ENCODE measurements at places on chromosomes 6 and 20.

DNA sequence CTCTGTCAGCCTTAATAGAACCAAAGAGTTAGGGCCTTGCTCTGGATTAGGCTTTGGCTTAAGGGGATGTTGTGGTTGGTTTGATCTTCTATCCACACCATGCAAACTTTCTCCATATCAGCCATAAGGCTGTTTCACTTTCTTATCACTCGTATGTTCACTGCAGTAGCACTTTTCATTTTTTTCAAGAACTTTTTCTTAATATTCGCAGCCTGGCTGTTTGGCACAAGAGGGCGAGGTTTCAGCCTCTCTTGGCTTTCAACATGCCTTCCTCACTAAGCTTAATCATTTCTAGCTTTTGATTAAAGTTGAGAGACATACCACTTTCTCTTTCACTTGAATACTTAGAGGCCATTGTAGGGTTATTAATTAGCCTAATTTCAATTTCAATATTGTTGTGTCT is 193.1 kb downstream of the NRN1 start:
- DNase-seq = no peak

DNA sequence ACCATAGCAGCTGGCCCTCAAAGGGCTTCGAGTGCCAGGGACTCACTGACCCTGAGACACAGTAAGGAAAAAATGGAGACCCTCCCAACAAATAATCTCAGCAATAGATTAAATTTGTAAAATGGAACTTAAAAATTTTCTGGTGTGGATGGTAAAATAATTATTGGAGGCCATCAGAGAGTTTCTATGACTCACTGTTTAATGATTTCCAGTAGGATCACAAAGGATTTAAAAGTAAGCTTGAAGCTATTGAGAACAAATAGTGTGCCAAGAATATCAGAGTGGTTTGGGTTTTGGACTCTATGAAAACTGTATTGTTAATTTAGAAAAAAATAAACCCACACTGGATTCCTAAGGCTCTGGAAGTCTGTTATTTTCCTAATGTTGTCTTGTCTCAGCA is 115.2 kb upstream of the AKIRIN2 start:
- DNase-seq = no peak

DNA sequence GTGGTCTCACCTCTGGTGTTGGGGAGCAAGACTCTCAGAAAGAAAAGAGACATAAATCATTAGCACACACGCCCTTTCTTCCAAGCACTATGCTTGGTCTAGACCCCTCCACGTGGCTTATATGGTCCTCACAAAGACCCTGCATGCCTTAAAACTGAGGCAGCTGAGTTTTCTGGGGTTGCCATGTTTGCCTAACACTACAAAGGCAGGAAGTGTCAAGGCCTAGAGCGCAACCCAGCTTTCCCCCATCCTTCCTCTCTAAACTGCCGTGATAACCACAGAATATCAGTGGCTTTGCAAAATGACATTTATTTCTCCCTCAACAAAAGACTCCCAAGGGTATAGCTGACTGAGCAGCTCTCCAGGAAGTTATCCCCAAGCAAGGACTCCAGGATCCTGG is 146.5 kb upstream of the TOP1 start:
- no peak for DNase-seq

DNA sequence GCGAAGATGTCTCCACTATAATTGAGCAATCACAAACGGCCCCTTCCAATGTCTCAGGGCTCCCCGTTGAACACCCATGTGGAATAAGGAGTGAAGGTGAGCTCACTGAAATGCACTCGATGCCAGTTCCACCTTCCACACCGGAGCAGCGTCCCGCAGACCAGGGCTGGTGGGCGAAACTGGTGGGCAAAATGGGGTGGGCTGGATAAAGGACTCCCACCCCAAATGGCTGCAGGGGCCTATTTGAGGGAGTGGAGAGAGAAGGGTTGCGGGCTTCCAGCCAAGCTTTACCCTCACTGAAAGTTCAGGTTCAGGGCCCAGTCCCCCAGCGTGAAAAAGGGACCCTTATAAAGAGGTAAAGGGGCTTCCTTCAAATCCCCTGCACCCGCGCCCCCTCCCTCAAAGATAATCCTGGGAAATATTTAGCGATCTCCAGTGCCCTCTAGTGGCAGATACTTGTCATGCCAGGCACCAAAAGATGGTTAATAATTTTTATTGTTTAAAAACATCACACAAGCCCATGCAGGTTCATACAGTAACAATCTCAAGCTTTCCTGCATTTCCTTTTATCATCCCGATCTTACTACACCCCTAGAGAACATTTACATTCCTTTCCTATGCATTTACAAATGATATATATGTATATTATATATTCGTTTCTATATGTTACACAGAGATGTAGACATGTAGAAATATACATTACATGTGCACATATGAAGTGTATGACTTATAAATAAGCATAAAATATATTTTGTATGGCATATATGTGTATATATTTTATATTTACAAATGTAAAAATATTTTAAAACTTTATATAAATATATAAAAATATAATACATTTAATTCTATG is 58.2 kb upstream of the NKX2-2 start:
- peak; percentile 49 for DNase-seq

GRCh38 chr6:149642829-149643580 is 5.5 kb downstream of the KATNA1 start:
- no peak for DNase-seq

DNA sequence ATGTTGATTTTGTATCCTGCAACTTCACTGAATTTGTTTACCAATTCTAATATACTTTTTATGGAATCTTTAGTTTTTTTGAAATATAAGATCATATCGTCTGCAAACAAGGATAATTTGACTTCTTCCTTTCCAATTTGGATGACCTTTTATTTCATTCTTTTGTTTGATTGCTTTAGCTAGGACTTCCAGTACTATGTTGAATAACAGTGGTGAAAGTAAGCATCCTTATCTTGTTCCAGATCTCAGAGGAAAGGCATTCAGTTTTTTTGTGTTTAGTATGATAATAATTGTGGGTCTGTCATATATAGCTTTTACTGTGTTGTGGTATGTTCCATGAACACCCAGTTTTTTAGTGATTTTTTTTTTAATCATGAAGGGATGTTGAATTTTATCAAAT is 75.7 kb downstream of the GCLC start:
- DNase-seq = no peak

GRCh38 chr6:162863821-162864220 is 136.0 kb downstream of the PACRG start:
- no peak for DNase-seq

- no peak for DNase-seq
These were observed 35.9 kb downstream of the EPM2A start for GRCh38 chr6:145699462-145699861.

DNA sequence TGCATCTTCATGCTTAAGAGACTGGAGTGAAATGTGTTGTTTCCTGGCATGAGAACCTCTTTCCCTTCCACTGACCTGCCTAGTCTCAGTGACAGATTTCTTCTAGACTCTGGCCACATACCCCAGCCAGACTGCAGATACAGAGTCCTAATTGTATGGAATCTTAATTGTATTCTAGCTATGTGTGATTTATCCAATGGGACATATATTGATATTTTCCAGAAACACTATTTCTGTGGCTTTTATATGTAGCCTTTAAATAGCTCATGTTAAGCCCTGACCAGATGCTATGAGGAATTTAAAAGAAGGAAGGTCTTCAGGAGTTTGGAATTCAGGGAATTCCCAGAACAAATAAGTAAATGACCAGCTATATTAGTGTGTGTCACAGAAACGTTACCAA is 99.0 kb downstream of the FIG4 start:
- no peak for DNase-seq

DNA sequence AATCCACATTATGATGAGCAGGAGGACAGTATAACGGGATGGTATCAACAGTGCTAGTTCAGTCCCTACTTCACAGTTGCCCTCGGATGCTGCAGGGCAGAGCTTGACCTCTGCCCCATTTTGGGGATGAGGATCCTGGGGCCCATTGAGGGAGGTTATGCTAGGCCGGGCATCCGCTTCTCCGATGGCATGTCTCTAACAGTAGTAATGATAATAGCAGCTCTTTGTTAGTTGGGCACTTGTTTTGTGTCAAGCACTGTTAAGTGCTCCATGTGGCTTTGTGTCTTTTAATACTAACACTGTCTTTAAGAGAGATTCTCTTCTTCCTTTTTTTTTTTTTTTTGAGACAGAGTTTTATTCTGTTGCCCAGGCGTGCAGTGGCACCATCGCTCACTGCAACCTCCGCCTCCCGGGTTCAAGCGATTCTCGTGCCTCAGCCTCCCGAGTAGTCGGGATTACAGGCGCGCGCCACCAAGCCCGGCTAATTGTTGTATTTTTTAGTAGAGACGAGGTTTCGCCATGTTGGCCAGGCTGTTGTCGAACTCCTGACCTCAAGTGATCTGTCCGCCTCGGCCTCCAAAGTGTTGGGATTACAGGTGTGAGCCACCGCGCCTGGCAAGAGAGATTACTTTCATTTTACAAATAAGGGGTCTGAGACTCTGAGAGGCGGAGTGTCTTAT is 1.1 kb downstream of the MAPRE1 start:
- no peak for DNase-seq

DNA sequence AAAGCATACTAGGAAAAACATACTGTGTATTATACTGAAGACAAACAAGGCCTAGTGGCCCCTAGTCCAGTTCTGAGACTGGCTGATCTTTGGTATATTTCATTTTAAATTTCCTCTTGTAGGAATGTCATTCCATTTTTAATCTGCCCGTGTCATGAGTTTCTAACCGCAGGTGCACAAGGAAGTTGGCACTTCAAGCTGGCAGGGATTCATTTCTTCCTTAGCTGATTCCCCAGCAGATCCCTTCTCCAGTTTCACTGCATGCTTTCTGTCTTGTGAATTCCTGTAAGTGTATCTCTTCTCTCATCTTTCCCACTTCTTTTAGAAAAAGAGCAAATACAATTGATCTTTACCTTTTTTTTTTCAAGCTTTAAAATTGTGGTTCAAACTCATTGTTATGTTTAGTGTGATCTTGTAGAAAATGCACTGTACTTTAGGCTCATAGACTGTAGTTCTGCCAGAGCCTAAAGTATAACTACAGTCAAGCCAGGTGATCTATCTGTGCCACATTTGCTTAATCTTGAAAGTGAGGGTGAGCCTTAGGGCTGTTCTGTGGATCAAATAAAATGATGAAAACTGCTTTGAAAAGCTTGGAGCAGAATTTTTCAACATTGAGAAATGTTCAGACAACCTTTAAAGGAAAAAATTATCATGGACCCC is 37.0 kb downstream of the RNF217 start:
- DNase-seq = no peak

- no peak for DNase-seq
These were observed 49.6 kb upstream of the RIPOR2 start for GRCh38 chr6:24985323-24985722.

DNA sequence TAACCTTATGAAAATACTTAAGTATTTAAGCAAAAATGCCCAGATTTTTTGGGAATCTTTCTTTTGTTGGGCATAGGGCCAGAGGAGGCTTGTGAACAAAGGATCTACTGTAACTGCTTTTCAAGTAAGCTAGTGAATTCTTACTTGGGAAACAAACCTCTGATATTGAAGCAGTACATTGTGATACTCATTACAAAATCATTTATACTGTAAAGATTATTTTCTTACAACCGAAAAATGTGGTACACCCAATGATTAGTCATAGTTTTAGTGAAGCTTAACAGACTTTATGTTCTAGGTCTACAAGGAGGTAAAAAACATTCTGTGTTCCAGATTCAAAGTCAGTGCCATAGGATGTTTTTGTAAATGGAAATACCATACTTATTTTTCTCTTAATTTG is 272.9 kb upstream of the KCNQ5 start:
- DNase-seq = no peak

- no peak for DNase-seq
These were observed 88.1 kb downstream of the SYNJ2 start for GRCh38 chr6:158069800-158070195.

DNA sequence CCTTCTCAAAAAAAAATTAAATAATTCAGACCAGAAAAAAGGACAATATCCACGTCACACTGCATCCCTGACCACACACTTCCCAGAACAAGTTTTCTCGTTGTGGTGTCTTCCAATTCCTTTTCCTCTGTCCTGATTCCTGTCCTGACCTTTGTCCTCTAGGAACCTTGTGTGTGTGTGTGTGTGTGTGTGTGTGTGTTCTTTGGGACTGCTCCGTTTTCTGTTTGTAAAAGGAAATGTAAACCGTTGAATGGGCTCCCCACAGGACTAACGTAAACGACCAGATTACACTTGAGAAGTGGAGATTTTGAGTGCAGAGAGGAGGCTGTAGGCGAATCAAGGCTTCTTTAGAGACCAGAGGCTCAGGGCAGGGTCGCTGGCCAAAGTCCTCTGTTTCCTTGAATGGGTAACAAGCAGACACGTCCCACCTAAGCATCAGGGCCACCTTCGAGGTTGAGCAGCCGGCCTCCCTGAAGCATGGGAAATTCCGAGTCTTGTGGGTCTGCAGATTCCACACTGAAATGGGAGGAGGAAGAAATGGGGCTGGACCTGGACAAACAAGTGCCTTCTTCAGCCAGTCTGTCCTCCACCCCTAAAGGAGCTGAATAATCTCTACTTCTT is 7.3 kb downstream of the ZBTB46 start:
- DNase-seq = no peak

DNA sequence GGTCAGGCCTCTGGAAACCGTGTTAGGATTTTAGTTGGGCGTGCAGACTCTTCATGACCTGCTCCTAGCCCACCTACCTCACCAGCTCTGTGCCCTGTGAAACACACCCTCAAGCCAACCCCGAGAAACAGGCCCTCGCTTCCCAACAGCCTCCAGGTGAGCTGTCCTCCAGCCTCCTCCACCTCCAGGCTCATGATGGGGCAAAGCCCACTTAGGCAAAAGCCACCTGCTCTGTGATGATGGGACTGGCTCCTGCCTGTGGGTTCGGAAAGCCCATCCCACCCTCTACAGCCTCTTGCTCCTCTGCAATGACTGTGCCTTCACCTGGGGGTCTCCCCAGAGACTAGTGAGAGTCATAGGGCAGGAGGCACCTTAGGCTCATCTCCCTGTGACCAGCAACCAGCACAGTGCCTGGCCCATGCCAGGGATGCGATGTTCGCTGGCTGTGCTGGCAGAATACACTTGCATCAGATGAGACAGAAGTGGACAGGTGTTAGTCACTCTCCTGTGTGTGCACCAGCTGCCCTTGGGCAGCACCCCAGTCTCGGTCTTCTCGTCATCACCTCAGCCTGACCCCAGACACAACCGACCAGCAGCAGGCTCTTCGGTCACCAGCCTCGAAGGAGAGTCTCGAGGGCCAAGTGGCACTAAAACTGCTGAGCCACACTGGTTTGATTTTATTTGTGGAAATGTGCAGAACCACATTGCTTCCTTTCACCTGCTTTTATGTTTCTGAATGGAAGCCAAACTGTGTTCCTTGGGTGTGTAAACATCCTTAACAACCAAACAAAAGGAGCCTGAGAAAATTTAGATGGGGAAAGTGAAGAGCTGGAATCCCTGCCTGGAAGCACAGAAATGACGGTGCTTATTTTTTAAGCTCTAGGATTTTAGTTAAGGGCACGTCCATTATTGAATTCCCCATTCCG is 10.7 kb downstream of the PXDC1 start:
- DNase-seq = no peak

- DNase-seq = no peak
These were observed 46.4 kb upstream of the FAM83B start for GRCh38 chr6:54800050-54800600.

- peak; percentile 69 for DNase-seq
These were observed 258.7 kb downstream of the LRFN2 start for GRCh38 chr6:40328386-40328985.

GRCh38 chr6:45626087-45626891 is 248.6 kb upstream of the SUPT3H start:
- no peak for DNase-seq
